A549 treated with GW870086 at 1 μM for 4 hours (cell line): ENCODE measurements at places on chromosomes 1 and 21. TPM values are rescaled to one million over a fixed set of nuclear protein-coding genes. Genes with fewer than 3 reads are reported as not detected.

The SDHC gene
- 237 to 255 TPM (median 248 TPM) in 5 replicates for total RNA-seq

The PWP2 gene
- 1.4 to 4.4 TPM (median 2.2 TPM) in 5 replicates for total RNA-seq

The PRAMEF25 gene
- total RNA-seq: not detected in 5 replicates

The MCOLN2 gene
- 1.2 to 2.9 TPM (median 2.1 TPM) in 5 replicates for total RNA-seq

The GBP7 gene
- total RNA-seq: not detected in 5 replicates

The WNT3A gene
- total RNA-seq: not detected in 5 replicates

The NCF2 gene
- total RNA-seq: 1.1 to 2.7 TPM (median 1.6 TPM) in 5 replicates

The DCST2 gene
- 0.17 to 0.80 TPM (median 0.29 TPM) in 5 replicates for total RNA-seq

The NFIA gene
- total RNA-seq: 4.3 to 9.2 TPM (median 7.7 TPM) in 5 replicates

The F3 gene
- 1.7 to 3.2 TPM (median 2.3 TPM) in 5 replicates for total RNA-seq

The DCLRE1B gene
- 7.3 to 9.7 TPM (median 8.8 TPM) in 5 replicates for total RNA-seq

The PRELP gene
- total RNA-seq: not detected in 5 replicates

The GPR25 gene
- not detected in 5 replicates for total RNA-seq

The ROR1 gene
- total RNA-seq: 8.3 to 12.3 TPM (median 10.7 TPM) in 5 replicates
